NCI-H748 treated with DMSO at 0.1 percent for 48 hours (cell line): ENCODE measurements at places on chromosomes 2 and 18.

DNA sequence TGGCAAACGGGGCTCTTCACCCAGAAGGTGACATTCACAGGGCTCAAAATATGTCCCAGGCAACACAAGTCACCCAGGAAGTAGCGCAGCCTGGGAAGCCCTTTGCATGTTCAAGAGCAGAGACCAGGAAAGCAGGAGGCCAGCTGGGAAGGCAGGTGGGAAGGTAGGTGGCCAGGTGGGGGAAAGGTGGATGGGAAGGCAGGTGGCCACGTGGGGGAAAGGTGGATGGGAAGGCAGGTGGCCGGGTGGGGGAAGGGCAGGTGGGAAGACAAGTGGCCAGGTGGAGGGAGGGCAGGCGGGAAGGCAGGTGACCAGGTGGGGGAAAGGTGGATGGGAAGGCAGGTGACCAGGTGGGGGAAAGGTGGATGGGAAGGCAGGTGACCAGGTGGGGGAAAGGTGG lies 102.7 kb downstream of the ZNF516 start:
- DNase-seq = no peak

DNA sequence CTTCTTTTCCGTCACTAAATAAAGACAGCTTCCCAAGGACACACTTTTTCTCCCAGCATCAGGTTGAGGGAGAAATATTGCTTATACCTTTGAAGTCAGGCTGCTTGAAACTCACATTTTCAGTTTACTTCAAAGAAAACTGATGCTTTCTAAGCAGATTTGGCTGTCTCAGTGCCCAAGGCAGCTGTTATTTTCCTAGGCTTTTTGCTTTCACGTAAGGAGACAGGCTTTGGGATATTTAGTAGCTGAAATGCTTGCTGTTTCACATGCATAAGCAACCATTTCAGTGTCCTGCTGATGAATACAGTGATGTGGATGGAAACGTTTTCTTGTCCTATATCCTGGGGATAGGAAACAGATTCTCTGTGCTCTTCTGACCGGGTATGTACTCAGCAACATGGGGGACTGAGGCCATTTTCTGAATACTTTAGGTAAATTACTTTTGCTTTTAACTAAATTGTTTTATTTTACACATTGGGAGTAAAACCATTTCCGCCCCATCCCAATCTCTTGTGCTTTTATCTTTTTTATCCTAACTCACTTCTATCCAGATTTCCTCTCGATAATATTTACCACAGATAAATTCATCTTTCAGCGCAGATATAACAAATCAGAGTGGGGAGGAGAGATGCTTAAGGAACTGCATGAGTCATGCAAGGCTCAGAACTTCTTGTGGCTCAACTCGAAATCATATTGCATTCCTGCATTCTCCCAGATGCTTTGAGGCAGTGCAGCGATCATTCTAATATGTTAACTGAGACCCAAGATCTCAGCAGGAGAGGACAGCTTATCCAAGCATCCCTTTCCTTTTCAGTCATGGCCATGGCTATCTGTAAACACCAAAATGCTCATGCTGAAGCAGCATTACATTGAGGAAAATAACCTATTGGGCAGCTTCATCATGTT lies 22.2 kb downstream of the GALR1 start:
- no peak for DNase-seq

DNA sequence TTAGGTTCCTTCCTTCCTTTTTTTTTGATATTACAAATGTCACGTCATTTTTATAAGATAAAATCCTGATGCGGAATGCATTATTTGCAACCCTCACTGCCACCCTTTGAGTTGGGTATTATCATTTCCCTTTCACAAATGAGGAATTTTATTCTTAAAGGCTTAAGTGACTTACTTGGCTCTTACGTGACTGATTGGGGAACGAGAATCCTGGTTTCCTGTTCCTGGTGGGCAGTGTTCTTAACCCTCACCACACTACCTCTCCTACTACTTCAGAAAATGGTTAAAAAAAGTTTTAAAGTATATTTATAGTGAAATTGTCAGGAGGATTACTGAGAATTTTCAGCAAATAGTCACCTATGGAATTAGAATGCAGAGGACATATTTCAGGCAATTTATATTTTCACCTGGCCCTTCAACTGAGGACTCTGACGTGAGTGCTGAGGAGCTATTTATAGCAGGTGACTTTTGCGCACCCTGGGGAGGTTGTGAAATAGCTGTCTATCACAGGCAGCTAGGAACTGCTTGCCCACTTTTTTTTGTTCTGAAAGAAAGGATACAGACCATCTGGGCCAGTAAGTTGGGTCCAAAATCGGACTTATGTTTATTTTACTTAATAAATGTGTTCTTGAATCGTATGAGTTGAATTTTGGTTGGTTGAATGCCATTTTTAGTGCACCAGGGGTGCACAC lies 18.7 kb upstream of the RASGRP3 start:
- no peak for DNase-seq

DNA sequence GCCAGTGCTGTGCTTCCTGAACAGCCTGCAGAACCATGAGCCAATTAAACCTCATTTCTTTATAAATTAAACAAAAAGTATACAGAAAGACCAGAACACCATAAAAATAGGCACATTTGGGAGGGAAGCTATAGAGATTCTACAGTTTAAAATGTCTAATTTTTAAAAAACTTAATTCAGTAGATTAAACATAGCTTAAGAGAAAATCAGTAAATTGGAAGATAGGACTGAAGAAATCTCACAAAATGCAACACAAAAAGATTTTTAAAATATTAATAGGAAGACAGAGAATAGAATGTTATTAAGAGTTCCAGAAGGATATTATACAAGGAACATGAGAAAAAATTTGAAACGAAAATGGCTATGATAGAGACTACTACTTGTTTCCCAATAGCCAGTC lies 90.5 kb upstream of the SPTBN1 start:
- no peak for DNase-seq
